ENCODE measurements at places on chromosomes 4 and X.

DNA sequence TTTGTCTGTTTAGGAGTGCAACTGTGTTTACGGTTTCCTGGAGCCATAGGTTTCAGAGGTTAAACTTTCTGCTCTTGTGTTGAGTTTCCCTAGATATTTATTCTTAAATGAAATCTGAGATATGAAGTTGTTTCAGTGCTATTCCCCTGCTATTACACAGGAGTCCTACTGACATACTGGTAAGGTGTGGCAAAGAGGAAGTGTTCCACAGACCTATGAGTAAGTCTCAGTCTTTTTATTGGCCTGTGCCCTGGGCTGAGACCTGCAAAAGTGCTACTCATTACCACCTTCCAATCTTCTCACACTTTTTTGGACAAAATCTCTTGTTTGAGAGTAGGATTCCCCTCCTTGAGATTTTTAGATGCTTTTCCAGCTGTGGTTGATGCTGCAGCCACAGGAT, 35.6 kb upstream of the MAGEA8 start:
- DNase-seq: no peak

- no peak for DNase-seq
Observed at GRCh38 chrX:22315151-22315550, 42.4 kb downstream of the CBLL2 start.

DNA sequence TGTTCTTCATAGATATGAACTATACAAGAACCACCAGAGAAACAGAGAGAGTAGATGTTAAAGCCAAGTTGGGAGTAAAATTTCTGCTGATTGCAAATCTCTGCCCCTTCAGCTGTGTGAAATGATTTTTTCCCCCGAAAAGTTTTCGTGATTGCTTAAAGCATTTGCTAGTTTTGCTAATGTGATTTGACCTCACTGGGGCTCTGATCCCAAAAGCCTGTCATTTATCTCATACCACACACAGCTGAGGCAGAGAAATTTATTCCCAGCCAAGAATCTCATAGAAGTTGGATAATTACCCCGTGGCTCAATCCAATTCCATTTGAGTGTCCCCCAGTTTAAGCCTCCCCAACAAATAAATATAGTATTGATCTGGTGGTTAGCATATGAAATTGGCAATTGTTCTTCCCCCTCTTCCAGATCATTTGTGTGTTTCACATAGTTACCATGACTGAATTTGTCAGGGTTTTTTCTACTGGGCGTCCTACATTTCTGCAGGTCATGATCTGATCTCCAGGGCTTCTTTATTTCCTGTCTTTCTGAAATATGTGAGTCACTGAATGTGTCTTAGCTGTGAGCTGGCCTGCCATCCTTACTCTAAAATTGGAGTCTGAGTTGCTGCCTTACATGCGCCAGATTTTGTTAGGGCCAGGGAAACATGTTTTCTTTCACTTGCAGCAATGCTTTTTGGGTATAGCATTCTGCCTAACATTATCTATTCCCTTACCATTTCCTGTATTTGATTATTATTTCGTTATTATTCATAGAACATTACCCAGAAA, 167.5 kb upstream of the FRMPD4 start:
- no peak for DNase-seq

DNA sequence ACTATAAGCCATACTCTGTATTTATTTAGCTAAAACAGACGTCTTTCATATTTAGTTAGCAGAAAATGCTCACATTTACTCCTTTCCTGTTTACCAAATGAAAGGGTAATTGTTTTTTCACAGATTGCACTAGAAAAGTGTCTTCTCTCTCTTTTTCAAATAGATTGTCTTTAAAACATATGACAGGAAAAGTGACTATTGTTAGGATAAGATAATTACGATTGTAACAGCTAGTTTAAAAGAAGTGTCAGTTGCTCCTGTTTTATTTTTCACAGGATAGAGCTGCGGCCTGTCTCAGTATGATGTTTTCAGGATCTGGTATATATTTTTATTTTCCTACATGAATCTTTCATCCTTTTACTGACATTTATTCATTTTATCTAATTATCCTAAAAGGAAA, 353.5 kb downstream of the FBXO8 start:
- no peak for DNase-seq

GRCh38 chr4:24887881-24888430, 24.9 kb downstream of the CCDC149 start:
- DNase-seq: peak; percentile 57

DNA sequence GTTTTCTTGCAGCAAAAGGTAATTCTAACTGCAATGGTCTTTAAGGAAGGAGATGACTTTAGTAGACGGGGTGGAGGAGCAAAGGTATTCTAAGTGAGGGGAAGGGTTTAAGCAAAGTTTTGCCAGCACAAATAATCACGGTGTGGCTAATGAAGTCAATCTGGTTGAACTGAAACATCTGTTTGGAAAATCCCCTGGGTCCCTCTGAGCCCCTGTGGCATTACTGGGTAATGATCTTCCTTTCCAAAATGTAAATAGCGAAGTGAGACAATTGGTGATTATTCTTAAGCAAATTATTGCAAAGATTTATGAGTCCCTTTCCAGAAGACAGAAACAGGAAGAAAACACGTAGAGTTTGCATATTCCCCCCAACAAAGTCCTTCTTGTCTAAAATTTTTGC, 47.2 kb downstream of the FGFBP1 start:
- no peak for DNase-seq

DNA sequence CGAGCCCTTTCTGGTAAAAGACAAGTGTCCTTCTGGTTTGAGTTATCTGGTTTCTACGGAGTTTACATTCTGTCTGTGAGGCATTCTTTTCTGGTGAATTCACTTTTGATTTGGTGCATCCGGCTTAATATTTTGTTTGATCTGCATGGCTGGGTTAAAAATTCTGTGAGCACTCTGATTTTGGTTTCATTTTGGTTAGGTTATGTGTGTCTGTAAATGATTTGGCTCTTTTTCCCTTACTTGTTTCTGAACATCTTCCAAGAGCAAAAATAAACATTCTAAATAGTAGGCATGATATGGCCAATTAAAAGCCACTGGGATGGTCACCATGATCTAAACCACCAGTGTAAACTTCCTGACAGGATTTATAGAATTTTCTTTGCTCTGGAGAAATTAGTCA, 85.7 kb upstream of the PTPN13 start:
- no peak for DNase-seq

- no peak for DNase-seq
Observed at GRCh38 chr4:173652283-173652931, 122.4 kb upstream of the HAND2 start.

- no peak for DNase-seq
Observed at GRCh38 chrX:130895299-130895698, 7.7 kb downstream of the ENOX2 start.

DNA sequence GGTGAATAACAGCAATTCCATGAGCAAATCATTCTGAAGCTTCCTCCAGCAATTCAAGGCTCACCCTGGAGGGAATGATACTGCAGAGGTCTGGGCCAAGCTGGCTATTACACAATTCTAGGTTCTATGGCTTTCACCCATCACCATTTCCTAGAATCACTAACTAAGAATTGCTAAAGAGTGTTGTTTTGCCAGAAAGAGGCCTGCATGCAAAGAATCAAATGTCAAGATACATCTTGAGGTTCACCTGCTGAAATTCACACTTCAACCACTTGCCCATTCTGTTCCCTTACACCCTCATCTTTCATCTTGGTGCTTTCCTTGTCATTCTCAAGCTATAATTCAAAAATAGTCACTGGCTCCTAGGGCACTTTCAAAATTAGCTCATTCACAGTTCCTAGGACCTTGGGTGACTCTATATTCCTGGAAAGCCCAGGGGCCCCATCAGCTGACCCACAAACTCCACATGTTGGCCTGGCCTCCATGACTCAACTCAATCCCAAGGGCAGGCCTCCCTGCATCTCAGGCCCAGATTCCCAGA, 7.0 kb downstream of the APBB2 start:
- DNase-seq: no peak

GRCh38 chr4:67659065-67659464, 41.9 kb downstream of the UBA6 start:
- DNase-seq: no peak

GRCh38 chr4:94507708-94508107, 56.0 kb downstream of the PDLIM5 start:
- no peak for DNase-seq

DNA sequence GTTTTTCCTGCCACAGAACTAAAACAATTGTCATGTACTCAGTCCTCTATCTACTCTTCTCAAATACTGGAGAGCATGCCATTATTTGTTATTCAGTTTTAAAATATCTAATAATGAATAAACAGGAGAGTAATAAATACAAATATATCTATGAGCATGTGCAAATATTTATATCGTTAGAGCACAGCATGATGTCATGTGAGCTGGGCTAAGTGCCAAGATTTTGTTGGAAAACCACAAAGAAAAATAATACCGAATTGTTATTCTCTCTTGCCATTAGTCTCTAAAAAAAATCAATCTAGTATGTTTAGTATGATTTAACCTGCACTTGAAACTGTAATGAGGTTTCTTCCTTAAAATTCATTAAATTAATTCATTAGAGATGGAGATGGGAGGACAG, 97.3 kb downstream of the DDX60 start:
- DNase-seq: no peak
